Endodermal cell (in vitro differentiated cells): ENCODE measurements at places on chromosomes 5 and 9.

DNA sequence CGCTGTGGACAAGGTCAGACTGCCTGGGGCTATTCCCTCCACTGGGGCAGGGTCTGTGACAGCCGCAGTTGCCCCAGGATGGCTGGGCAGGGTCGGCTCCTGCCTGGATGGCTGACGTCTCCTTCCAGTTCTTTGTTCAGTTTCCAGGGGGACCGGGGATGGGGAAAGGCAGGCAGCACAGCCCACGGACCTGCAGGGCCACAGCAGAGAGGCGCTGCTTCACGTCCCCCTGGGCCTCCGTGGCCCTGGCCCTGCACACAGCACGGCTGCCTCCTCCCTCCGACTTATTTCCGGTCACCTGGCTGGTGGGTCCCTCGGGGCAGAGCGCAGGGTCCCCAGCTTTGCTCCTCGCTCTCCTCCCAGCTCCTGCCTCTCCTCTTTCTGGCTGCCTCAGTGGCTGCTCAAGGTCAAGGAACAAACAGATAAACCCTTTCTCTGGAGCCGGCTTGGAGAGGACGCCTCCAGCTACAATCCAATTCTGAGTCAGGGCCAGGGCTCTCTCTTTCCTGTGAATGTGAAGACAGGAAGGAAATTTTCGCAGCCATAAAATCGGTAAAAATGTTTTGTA lies 169.7 kb downstream of the C9orf50 start:
- DNase-seq = peak; percentile 52

DNA sequence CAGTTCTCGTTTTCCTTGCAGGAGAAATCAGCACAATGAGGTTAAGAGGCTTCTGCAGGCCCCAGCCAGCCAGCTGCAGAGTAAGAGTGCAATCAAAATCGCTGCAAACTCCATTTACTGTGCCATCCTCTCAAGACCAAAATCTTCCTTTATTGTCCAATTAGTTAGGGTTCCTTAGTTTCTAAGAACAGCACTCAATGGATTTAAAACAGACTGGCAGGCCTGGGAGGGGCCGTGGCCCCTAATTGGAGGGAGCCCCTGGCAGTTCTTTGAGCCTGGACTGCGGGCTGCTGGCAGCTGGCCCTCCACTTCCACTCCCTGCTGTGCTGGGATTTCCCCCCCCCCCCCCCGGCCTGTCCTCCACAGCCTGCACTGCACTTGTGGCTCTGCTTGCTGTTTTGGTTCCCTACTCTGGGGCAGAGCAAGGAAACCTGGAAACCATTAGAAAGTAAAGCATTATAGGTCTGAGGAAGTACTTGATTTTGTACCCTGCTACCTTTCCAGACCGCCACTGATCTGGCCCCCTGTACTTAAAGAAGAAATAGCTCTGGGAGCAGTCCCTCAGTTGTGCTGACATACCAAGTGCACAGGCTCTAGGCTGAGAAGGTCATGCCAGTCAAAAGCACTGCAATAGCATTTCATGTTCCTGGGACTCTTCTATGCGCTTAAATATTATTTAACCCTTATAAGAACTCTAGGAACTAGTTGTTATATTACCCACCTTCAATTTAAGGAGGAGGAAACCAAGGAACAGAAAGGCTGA lies 129.0 kb downstream of the APBA1 start:
- DNase-seq = peak; percentile 85

DNA sequence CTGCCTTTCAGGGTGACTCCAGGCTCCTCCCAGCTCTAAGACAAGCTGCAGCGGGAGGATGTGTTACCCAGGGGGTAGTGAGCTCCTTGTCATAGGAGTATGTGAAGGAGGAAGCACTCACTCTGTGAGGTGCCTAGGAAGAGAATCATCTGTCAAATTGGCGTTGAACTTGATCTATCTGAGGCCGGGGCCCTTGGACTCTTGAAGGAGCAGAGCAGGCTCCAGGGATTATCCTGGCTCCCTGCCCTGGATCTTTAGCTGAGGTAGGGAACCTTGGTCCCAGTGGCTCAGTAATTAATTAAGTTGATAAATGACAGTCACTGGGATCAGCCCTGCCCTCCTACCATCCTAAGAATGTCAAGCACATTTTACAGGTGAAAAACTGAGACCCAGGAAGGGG lies 15.5 kb downstream of the ADGRD2 start:
- no peak for DNase-seq

GRCh38 chr9:132584601-132585560 lies 2.5 kb downstream of the BARHL1 start:
- peak; percentile 65 for DNase-seq

DNA sequence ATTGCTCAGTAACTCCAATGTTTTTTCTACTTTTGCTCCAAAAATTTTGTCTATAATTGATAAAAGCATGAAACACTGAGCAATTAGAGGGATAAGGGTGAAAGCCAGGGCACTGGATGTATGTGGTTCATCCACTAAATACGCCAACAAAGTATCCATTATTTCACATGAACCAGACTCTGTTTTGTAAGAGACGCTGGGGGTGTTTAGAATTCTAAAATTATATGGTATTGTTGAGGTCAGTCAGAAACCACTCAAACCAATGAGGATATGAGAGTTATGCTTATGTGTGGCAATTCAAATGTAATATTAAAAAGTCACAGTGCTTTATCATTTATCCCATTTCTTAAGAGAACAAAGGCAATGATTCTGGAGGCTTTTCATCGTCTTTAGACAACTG lies 220.2 kb downstream of the EFNA5 start:
- DNase-seq = no peak

GRCh38 chr5:148996270-148996669 lies 66.6 kb downstream of the SH3TC2 start:
- no peak for DNase-seq

DNA sequence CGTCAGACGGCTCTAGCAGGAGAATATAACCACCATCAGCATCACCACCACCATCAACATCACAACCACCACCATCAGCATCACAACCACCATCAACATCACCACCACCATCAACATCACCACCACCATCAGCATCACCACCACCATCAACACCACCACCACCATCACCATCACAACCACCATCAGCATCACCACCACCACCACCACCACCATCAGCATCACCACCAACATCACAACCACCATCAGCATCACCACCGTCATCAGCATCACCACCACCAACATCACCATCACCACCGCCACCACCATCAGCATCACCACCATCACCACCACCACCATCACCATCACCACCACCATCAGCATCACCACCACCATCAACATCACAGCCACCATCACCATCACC lies 210.7 kb downstream of the C9orf50 start:
- no peak for DNase-seq

DNA sequence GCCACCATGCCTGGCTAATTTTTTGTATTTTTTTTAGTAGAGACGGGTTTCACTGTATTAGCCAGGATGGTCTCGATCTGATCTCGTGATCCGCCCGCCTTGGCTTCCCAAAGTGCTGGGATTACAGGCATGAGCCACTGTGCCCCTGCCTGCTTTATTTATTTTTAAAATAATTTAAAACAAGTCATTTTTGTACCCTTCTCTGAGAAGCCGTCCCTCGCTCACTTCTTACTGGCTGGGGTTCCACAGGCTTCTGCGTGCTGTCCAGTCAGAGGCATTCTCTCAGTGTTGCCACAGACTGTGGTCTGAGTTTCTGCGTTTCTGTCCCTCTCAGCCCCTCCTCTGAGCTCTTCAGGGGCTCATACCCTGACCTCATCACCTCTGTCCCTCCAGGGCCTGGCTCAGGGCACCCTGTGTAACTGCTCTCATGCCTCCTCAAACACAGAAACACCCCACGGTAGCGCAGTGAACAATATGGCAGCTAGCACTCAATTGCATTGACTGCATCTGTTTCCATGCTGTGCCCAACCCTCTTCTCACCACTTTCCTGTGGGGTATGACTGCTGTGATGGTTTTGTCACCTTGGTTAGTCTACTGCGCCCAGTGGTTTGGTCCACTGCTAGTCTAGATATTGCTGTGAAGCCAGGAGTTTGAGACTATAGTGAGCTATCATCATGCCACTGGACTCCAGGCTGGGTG lies 44.3 kb upstream of the SH3PXD2B start:
- peak; percentile 30 for DNase-seq

GRCh38 chr9:34185778-34186551 lies 7.1 kb downstream of the UBAP1 start:
- DNase-seq = no peak

- DNase-seq = no peak
Measured at GRCh38 chr5:175060257-175060656, 335.9 kb downstream of the MSX2 start.

DNA sequence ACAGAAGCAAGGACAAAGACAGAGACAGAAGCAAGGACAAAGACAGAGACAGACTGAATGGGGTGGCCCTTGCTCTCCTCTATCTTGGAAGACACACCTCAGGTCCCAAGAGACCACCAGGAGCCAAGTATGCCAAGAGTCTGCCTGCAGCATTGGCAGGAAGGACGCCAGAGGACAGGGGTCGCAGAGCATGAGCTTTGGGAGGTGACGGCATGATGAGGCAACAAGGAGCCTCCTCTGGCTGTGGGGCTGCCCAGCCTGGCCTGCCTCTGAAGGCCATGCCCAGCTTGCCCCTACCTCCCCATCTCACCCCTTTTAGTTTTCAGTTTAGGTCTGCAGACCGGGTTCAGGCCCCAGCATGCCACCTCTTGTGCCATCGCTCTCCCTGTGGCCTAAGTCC lies 17.6 kb downstream of the PDGFRB start:
- DNase-seq = no peak

DNA sequence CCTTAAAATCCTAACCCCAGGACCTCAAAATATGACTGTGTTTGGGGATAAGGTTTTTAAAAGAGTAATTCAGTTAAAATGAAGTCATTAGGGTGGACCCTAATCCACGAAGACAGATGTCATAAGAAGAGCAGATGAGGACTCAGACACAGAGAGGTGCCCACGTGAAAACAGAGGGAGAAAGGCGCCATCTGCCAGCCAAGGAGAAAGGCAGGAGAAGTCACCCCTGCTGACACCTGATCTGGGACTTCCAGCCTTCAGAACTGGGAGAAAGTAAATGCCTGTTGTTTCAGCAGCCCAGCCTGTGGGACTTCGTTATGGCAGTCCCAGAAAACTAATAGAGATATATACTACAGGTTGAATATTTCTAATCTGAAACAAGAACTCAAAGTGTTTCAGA lies 67.4 kb downstream of the ROR2 start:
- peak; percentile 44 for DNase-seq

DNA sequence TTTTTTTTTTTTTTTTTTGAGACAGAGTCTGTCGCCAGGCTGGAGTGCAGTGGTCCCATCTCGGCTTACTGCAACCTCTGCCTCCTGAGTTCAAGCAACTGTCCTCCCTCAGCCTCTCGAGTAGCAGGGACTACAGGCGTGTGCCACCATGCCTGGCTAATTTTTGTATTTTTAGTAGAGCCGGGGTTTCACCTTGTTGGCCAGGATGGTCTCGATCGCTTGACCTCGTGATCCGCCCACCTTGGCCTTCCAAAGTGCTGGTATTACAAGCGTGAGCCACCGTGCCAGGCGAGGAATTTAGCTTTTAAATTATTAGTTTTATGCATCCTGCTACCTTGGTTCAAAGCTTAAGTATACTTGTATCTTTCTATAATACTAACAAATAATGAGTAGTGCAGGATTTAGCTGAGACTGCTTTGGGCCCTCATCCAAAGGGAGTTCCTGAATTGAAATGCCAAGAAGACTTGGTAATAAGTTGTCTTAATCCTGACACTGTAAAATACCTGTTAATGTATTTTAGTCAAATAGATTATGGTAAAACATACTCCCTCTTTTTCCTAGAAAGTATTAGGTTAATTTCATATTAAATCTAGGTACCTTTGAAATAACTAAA lies 5.0 kb downstream of the CDC42SE2 start:
- no peak for DNase-seq
